GM23338 (cell line): ENCODE measurements at places on chromosomes 3 and 15. TPM values are rescaled to one million over a fixed set of nuclear protein-coding genes. Genes with fewer than 3 reads are reported as not detected.

The FEZF2 gene
- total RNA-seq: 0.50 TPM in 1 of 2 replicates, not detected in the other

DNA sequence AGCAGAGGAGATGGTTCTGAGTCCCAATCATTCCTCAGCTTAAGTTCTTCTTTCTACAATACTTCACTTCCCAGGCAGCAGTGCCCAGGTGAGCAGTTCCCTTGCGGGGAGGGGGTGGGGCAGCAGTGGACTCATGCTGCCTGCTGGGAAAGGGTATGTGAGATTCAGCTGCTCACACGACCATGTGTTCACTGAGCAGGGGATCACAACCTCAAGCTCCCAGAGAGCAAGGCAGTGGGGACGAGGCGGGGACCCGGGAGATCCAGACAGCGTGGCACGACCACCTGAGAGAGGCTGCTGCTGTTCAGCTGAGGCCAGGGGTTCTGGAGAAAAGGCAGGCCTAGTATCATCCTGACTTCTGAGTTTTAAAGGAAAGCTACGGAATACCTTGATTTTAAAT is 166.6 kb downstream of the XXYLT1 start:
- DNase-seq: no peak

The TRIP4 gene
- 9.8 and 10.3 TPM in 2 replicates for total RNA-seq

- DNase-seq: no peak
Observed at GRCh38 chr15:101018450-101018849, 99.3 kb downstream of the LRRK1 start.

- DNase-seq: no peak
Observed at GRCh38 chr3:63886858-63887257, 23.2 kb downstream of the ATXN7 start.

GRCh38 chr3:37262816-37263393 is 88.5 kb upstream of the LRRFIP2 start:
- no peak for DNase-seq

DNA sequence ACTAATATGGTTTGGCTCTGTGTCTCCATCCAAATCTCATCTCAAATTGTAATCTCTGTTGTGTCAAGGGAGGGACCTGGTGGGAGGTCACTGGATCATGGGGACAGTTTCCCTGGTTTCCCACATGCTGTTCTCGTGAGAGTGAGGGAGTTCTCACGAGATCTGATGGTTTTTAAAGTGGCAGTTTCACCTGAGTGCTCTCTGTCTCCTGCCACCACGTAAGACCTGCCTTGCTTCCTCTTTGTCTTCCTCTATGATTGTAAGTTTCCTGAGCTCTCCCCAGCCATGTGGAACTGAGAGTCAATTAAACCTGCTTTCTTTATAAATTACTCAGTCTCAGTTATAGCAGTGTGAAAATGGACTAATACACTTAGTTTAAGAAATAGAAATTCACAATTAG is 228.9 kb downstream of the CD47 start:
- DNase-seq: no peak

DNA sequence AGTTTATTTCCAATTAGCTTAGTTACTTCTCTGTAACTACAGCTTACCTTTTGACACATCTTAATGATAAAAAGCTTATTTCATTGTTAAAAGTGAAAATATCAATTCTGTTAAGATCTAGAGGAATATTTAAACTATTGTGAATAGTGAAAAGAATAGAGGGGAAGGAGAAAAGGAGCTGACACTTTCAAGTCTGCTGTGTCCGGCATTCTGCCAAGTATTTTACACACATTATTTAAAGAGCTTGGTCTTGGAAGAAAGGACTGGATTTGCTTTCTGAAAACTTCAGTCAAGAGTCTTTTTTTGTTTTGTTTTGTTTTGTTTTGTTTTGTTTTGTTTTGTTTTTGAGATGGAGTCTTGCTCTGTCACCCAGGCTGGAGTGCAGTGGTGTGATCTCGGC is 34.8 kb downstream of the CCDC80 start:
- no peak for DNase-seq

The MAP6D1 gene
- total RNA-seq: 8.2 and 10.6 TPM in 2 replicates

- DNase-seq: no peak
Observed at GRCh38 chr3:177792311-177793030, 595.2 kb upstream of the TBL1XR1 start.

DNA sequence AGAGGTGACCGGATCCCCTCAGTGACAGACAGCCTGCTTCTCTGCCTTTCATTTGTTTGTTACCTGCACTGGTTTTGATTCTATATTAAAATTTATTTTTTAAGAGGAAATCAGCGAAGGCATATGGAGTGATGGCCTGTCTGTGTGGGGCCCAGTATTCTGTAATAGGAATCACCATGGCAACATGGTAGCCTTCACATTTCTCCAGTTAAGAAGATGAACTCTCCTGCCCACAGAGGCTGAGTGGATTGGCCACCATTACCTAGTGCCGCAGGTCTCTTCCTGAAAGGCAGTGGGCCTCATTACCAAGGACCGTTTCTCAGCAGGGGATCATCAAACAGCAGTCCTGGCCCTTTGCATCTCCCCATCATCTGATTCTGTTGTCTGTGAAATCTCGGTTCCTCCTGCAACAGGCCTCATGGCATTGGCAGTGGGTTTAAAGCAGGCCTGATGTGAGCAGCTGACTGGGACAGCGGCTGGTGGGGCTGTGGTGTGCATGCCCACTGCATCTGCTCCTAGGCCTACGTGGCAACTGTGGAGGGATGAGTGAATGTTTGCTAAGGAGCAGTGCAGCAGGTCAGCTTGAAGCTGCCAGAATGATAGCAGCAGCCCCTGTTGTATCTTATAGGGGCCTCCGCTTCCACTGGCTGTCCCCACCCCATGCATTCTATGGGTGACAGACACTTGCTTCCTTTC is 114.5 kb downstream of the CHCHD6 start:
- no peak for DNase-seq

The TTLL13 gene
- not detected in 2 replicates for total RNA-seq

- peak; percentile 68 for DNase-seq
Observed at GRCh38 chr15:80695099-80695910, at the start of gene ABHD17C. Gene ABHD17C (plus strand): TSS chr15:80695310. CDS start chr15:80695430, 120 bp downstream.

The REC114 gene
- not detected in 2 replicates for total RNA-seq

The NAA80 gene
- total RNA-seq: 11.3 and 16.7 TPM in 2 replicates

DNA sequence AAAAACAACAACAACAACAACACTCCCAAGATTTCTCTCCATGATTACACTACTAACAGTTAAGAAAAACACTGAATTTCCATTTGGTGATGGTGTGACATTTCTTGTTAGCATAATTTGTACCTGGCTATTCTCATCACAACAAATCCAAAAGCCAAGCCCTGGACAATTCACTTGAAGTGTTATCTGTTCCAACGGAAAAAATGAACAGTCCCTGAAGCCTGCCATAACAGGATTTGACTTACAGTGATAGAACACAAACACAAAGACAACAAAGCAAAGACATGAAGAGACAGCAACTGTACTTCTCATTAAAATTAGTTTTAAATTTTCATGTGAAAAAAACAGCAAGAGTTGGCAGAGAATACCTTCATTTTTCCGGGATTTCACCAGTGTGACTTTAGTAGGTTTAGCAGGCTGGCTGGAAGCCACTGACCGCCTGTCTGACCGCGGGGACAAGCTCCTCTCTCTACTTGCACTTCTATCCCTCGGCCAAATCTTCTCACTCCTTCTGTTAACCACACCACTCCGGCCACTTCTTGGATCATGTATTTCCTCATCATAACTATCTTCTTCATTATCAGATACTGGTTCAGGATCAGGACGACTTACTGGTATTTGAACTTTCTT is 56.3 kb downstream of the TJP1 start:
- DNase-seq: no peak

- DNase-seq: peak; percentile 77
Observed at GRCh38 chr3:39101022-39101689, 6.3 kb downstream of the GORASP1 start.

The SLCO2A1 gene
- 0.31 and 1.6 TPM in 2 replicates for total RNA-seq

GRCh38 chr3:187870360-187871203 is 125.3 kb upstream of the BCL6 start:
- no peak for DNase-seq

GRCh38 chr3:80533553-80533952 is 765.8 kb upstream of the ROBO1 start:
- no peak for DNase-seq

DNA sequence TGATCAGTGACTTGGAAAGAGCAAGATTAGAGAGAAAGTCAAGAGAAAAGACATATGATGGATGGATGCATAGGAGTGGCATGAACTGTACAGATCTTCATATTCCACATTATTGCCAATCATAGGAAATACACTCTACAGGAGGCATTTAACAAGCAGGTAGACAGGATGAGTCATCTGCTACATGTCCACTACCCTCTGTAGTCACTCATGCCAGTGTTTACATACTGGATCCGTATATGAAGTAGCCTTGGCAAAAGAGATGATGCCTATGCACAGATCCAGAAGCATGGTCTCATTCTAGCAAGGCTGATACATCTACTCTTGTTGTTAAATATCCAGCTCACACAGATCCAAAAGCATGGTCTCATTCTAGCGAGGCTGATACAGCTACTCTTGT is 632.1 kb downstream of the ROBO2 start:
- DNase-seq: no peak

DNA sequence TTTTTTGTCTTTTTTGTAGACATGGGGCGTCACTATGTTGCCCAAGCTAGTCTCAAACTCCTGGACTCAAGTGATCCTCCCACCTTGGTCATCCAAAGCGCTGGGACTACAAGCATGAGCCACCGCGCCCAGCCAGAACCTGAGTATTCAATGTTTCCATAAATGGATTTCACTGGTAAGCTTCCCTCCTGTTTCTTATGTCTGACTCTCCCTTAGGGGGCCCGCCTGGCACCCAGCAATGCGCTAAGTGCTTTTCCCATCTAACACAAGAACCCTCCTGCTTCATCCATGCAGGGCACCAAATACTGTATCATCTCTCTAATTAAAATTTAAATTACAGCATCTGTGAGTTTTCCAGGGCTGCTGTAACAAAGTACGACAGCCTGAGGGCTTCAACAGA is 44.9 kb downstream of the KLF15 start:
- no peak for DNase-seq

GRCh38 chr3:127820221-127820825 is 2.0 kb downstream of the MGLL start:
- DNase-seq: peak; percentile 32

- DNase-seq: peak; percentile 24
Observed at GRCh38 chr15:69991551-69991980, 106.2 kb downstream of the TLE3 start.

- DNase-seq: no peak
Observed at GRCh38 chr15:52699457-52699856, 20.3 kb upstream of the ATOSA start.

GRCh38 chr3:59408047-59408624 is 358.3 kb upstream of the CFAP20DC start:
- no peak for DNase-seq

The GOLGA6D gene
- 1.0 and 2.1 TPM in 2 replicates for total RNA-seq

- DNase-seq: no peak
Observed at GRCh38 chr3:120425572-120426250, 25.1 kb downstream of the FSTL1 start.

DNA sequence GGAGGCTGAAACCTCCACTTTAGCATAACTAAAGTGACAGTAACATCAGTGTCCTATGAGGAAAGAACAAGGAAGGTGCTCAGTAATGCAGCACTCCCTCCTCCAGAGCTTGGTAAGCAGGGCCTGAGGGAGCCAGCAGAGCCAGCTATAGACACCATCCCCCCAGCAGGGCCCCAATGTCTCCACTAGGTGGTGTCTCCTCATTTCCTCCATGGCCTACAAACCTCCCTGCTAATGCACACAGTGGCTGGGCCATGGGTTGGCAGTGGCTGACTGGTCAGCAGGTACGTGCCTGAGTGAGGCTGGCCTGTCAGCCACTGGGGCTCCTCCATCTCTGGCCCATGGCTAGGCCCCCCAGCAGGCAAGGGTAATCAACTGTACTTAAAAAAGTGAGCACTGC is 13.6 kb downstream of the MRPS25 start:
- peak; percentile 86 for DNase-seq

- DNase-seq: no peak
Observed at GRCh38 chr3:3556078-3556477, 243.2 kb upstream of the LRRN1 start.

The TGM4 gene
- total RNA-seq: not detected in 2 replicates

- peak; percentile 56 for DNase-seq
Observed at GRCh38 chr3:134326126-134326525, 48.1 kb downstream of the AMOTL2 start.

The EDEM1 gene
- total RNA-seq: 10.4 and 36.7 TPM in 2 replicates

GRCh38 chr3:119700269-119700919 is 2.4 kb upstream of the CFAP91 start:
- no peak for DNase-seq

DNA sequence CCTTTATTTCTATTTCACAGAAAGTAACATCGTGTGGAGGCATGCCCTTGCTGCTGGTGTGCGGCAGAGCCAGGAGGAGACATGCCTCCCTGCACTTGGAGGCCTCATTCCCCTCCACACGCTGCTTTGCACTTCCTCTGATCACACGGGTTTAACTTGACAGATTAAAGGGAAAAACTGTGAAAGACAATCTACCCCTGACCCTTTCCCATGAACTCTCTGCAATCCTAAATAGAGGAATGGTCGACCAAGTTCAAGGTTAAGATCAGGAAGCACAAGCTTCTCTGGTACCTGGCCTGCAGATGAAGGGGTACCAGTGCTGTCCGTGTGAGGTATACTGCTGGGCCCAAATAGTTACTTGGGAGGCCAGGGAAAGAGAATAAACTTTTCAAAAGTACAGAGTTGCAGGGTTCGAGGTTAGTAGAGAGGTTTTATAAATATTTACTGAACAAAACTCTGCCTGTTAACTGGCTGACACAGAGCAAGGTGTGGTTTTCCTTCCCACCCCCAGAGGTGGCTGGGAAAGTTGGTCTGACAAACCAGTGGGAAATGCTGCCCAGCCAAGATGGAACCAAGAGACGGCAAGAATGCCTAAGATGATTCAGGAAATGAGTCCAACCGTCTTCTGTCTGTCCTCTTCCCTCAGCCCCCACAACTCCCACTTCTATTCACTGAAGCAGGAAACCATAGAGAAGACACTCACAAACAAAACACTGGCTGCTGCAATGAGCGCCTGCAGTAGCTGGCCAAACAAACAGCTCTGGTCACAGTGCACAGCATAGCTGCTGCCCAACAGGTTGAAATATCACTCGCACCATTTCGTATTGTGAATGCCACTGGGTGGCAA is 79.6 kb downstream of the IGF2BP2 start:
- no peak for DNase-seq

The RGMA gene
- 24.6 and 34.2 TPM in 2 replicates for total RNA-seq

The SAMD7 gene
- not detected in 2 replicates for total RNA-seq

DNA sequence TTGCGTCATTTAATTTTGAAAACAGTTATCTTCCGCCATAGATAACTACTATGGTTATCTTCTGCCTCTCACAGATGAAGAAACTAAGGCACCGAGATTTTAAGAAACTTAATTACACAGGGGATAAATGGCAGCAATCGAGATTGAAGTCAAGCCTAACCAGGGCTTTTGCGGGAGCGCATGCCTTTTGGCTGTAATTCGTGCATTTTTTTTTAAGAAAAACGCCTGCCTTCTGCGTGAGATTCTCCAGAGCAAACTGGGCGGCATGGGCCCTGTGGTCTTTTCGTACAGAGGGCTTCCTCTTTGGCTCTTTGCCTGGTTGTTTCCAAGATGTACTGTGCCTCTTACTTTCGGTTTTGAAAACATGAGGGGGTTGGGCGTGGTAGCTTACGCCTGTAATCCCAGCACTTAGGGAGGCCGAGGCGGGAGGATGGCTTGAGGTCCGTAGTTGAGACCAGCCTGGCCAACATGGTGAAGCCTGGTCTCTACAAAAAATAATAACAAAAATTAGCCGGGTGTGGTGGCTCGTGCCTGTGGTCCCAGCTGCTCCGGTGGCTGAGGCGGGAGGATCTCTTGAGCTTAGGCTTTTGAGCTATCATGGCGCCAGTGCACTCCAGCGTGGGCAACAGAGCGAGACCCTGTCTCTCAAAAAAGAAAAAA is 1.2 kb downstream of the B2M start:
- no peak for DNase-seq

The SUCLG2 gene
- total RNA-seq: 39.0 and 42.4 TPM in 2 replicates
